Effector CD4-positive, alpha-beta T cell (primary cell): ENCODE measurements at places on chromosomes 4 and X.

- no peak for DNase-seq
These were observed 139.9 kb downstream of the HDX start for GRCh38 chrX:84362184-84362838.

- no peak for DNase-seq
These were observed 141.2 kb upstream of the INTU start for GRCh38 chr4:127491571-127491970.

GRCh38 chr4:56937262-56937661 lies 29.6 kb downstream of the REST start:
- no peak for DNase-seq

DNA sequence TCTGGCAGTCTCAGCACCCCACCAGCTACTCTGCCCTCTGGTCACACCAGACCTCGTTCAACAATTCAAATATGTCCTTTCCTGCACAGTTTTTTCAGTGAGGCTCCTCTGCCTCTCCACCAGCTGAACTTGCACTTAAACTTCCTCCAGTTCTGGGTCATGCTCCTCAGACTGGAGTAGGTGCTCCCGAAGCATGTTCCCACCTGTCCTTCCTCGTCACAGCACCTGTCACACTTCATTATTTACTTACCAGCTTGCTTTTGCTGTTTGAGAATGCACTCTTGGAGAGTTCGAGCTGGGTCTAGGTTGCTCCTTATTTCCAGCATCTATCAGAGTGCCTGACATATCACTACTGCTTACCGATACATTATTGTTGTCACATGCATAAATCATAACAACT lies 144.8 kb upstream of the TTC29 start:
- DNase-seq: no peak

DNA sequence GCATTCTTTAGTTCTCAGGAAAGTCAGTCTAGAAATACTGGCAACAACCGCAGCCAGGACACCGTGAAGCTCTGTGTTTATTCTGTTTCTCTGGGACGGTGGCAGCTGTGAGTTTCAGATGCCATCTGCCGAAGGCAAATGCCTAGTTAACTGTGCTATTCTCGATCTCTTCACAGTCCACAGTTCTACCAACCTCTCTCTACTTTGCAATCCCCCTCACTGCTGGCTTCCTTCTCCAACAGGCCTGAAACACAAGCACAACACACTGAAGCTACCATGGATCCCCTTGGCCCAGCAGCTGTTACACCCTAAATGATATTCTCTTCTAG lies 118.8 kb downstream of the ZNF827 start:
- DNase-seq: no peak

DNA sequence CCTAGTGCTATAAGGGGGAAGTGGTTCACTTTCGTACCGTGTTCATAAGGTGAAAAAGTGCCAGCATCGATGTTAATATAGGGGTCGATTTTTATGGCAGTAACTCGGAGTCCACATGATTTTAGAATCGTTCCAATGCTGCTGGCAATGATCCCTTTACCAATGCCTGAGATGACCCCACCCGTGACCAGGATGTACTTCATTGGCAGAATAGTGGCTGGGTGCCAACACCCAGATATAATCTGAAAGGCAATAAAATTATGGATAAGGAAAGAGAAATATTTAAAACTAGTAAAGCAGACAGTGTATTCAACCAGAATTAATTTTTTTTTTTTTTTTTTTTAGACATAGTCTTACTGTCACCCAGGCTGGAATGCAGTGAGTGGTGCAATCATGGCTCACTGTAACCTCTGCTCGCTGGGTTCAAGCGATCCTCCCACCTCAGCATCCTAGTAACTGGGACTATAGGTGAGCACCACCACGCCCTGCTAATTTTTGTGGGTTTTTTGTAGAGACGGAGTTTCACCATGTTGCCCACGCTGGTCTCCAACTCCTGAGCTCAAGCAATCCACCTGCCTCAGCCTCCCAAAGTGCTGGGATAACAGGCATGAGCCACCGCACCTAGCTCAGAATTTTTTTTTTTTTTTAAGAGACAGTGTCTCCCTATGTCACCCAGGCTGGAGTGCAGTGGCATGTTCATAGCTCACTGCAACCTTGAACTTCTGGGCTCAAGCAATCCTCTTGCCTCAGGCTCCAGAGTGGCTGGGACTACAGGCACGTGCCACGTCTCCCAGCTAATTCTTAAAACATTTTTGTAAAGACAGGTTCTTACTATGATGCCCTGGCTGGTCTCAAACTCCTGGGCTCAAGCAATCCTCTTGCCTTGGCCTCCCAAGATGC lies 9.5 kb downstream of the CTPS2 start:
- DNase-seq: no peak

DNA sequence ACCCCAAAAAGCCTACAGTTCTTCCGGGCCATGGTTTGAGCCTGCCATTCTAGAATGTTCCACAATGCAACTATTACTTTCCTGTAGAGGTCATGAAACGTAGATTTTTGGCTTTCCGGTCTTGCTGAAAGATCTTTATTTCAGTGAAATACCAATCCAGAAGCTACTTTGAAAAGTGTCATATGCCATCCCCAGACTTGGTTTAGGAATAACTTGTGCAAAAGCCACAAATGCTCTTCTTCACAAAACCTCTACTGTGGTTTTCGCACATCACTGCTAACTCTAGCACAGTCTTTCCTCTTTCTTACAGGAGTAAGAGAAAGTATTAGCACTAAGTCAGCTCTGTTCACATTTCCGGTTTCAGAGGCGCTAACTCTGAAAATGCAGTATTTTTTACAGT lies 12.7 kb upstream of the CD40LG start:
- DNase-seq: no peak

DNA sequence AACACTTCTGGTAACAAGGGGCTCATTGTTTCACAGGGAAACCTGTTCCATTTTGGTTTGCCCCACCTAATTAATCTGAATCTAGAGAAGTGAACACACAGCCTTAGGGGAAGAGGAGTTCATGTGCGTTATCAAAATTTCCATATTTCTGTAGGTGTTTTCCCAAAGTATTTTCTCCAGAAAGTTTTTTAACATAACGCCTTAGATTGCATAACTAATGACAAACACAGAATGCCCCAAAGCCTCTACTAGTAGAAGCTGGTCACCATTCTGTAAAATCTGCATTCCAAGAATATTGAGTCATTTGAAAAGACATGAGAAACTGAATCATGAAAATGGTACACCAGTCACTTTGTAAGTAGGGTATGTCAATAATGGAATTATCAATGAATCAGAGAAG lies 41.1 kb downstream of the IL13RA2 start:
- no peak for DNase-seq

DNA sequence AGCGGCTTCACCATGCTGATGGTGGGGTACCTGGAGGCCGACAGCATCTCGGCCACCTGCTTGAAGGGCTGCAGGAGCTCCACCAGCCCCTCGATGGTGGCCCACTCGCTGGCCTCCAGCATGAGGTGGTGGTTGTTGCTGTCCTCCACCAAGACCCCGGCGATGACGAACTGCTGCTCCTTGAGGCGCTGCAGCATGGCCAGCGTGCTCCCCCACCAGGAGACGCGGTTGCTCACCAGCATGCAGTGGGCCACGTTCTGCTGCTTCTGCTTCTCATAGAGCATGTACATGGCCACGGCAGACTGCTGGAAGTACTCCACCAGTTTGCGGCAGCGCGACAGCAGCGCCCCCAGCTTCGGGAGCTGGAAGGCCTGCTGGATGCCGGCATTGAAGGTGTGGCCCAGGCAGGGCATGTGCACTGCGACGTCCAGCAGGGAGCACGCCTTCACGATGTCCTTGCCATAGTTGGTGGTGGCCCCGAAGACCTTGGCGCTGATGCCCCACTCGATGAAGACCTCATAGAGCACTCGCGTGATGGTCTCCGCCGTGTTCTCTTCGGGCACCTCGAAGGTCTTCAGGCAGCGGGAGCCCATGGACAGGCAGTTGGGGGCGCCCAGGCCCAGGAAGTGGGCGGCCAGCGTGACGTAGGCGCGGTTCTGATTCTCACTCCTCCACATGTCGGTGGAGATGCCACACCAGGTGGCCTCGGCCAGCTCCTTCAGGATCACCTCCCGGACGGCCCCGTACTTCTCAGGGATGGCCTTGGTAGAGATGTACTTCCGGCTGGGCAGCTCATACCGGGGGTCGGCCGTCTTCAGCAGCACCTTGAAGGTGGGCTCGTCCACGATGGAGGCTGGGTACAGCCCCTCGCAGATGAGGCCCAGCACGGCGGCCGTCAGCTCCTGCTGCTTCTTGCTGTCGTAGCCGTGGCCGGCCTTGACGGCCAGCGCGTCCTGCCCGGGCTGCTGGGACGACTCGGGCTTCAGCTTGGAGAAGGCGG lies 11.0 kb downstream of the DHRSX start:
- no peak for DNase-seq

DNA sequence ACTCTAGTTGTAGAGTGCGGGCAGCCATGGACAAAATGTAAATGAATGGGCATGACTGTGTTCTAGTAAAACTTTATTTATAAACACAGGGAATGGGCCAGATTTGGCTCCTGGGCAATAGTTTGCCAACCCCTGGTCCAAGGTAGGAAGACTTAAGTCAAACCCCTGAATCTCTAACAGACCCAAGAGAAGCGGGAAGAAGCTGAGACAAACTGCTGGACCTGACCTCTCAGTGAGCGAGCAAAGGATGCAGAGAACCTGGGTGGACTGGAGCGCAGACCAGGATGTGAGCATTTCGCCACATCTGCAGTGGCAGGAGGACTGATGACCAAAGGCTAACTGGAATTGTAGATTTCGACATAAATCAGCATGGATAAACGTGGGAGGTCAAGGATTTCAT lies 201.6 kb downstream of the STIM2 start:
- no peak for DNase-seq

- DNase-seq: no peak
These were observed 801.4 kb upstream of the GRID2 start for GRCh38 chr4:91502365-91502764.

GRCh38 chr4:84470204-84470785 lies 28.8 kb downstream of the NKX6-1 start:
- no peak for DNase-seq

DNA sequence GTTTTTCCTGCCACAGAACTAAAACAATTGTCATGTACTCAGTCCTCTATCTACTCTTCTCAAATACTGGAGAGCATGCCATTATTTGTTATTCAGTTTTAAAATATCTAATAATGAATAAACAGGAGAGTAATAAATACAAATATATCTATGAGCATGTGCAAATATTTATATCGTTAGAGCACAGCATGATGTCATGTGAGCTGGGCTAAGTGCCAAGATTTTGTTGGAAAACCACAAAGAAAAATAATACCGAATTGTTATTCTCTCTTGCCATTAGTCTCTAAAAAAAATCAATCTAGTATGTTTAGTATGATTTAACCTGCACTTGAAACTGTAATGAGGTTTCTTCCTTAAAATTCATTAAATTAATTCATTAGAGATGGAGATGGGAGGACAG lies 97.3 kb downstream of the DDX60 start:
- DNase-seq: no peak

- DNase-seq: no peak
These were observed 36.9 kb upstream of the MED14 start for GRCh38 chrX:40772290-40772689.

- no peak for DNase-seq
These were observed 216.5 kb downstream of the PDHA2 start for GRCh38 chr4:96056346-96056934.

DNA sequence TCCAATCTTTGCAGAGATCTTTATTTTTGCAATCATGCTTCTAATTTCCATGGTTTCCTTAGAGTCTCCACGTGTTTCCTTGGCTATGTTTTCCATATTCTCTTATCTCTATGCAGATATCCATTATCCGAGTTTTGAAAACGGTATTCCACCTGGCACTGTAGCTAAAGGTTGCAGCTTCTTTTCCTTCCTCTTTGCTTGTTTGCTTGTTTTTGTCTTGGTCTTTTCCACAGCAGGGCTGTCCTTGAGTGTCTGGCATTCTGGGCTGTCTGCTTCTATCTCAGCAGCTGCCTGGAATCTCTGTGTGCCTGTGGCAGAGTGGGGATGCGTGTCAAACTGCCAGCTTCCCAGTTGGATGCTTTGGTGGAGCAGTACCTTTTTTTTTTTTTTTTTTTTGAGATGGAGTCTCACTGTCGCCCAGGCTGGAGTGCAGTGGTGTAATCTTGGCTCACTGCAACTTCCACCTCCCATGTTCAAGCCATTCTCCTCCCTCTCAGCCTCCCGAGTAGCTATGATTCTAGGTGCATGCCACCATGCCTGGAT lies 46.9 kb downstream of the WFS1 start:
- no peak for DNase-seq

- DNase-seq: no peak
These were observed 418.5 kb upstream of the HS3ST1 start for GRCh38 chr4:11847167-11847566.

GRCh38 chrX:33840176-33840575 lies 291.9 kb downstream of the FAM47A start:
- no peak for DNase-seq

GRCh38 chrX:136431625-136432024 lies 56.1 kb upstream of the BRS3 start:
- no peak for DNase-seq
